ENCODE measurements at places on chromosomes 11 and 22.

DNA sequence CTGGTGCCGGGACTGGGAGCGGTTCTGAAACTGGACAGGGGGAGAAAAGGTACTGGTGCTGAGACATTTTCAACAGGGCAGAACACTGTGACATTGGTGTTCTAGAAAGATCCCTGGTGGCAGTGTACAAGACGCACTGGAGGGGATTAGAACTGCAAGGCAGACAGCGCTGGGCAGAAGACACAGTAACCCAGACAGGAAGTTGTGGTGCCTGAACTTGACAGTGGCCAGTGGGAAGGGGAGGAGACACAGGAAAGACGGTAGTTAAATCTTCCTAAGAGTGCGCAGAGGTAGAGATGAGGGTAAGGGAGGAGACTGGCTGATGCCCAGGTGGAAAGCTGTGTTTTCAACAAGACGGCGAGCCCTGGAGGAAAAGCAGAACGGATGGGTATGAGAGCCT lies 24.5 kb downstream of the FAM227A start:
- no peak for DNase-seq

DNA sequence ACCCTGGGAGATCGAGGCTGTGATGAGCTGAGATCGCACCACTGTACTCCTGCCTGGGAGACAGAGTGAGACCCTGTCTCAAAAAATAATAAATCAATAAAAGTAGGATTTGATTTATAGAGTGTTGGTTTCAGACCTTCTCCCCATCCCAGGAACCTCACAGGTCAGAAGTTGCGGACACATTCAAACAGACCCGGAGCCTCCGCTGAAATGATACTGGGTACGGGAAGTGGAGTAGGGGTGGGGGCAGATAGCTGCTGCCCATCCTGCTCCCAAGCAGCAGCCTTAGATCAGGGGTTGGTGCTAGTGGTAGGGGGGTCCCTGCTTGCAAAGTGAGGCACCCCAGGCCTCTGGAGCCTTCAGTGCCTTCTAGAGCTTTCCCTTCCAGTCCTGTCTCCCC lies 7.8 kb downstream of the PRDM11 start:
- no peak for DNase-seq

DNA sequence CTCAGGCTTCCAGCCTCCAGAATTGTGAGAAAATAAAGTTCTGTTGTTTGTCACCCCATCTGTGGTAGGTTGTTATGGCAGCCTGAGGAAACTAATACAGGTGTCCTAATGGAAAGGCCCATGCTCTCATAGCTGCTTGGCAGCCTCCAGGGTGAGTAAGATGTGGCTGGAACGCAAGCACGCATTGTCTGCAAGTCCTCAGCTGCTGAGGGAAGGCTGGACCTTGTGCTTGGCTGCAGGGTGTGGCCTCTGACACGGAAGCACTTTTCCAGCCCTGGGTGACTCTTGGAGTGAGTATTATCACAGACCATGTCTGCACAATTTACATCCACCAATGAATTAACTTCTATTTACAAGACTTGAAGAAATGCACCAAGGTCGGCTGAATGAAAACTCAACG lies 44.4 kb upstream of the BARX2 start:
- no peak for DNase-seq

DNA sequence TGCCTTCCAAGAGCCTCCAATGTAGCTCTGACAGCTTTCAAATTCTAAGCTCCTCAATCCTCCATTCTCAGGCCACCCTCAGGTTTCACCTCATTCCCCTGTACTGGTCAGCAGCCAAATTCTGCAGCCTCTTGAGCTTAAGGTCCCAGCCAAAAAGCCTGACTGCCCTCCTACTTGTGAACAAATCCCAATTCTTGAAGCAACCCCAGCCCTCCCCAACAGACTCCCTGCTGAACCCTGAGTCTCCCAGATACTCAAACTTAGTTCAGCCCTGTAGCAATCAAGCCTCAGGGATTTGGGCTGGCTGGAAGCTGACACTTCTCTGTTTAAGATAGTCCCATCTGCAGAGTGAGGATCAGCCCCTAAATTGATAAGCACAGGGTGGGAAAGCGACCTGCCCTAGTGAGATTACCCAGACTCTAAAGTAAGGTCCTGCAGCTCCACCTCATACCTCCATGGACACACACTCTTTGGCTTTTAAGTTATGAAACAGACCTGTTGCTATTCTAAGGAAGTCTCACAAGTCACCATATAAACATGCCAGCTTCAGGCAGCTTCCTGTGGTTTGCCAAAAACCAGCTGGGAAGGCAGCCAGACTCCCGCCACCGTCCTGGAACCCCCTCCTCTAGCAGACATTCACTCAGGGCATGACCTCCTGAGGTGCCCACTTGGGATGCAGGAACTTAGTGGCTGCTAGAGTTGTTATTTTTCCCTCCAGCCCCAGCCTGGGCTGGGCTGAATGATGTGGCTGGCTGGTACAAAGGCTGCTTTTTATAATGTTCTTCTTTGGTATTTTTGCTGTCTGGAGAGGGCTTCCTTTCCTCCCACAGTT lies 82.5 kb upstream of the PICALM start:
- no peak for DNase-seq

DNA sequence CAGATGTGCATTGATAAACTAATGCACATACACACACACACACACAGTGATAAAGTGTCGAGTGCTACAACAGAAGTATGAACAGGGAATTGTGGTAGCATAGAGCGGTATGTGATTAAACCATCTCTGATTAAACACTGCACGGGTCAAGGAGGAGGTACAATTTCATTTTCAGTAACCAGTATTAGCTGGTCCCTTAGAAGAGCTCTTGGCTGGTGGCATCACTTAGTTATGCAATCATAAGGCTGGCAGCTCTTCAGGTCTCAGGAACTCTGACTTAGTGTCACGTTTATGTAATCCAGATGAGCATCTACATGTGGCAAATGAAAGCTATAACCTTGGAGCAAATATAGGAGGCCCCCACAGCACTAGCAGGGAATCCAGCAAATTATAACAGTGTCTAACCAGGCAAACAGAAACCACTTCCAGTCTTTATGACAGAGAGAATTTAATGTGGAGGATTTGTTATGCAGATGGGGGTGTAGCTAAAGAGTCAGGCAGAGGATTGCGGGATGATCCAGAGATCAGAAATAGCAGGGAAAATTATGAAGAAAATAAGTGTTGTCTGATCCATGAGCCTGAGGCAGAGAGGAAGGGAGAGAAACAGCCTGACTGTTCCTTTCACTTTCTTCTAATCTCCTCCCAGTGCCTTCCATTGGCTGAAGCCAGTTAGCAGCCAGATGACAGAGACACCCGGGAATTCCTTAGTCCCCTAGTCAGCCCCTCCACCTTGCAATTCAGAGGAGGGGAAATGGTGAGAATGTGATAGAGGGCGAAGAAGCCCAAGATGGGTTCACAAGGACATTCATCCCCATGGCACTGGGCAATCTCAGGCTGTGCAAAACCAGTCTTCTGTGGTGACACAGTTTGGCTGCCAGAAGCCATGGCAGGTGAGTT lies 533.1 kb upstream of the TENM4 start:
- no peak for DNase-seq

GRCh38 chr11:83006877-83007330 lies 64.8 kb downstream of the RAB30 start:
- DNase-seq: no peak

DNA sequence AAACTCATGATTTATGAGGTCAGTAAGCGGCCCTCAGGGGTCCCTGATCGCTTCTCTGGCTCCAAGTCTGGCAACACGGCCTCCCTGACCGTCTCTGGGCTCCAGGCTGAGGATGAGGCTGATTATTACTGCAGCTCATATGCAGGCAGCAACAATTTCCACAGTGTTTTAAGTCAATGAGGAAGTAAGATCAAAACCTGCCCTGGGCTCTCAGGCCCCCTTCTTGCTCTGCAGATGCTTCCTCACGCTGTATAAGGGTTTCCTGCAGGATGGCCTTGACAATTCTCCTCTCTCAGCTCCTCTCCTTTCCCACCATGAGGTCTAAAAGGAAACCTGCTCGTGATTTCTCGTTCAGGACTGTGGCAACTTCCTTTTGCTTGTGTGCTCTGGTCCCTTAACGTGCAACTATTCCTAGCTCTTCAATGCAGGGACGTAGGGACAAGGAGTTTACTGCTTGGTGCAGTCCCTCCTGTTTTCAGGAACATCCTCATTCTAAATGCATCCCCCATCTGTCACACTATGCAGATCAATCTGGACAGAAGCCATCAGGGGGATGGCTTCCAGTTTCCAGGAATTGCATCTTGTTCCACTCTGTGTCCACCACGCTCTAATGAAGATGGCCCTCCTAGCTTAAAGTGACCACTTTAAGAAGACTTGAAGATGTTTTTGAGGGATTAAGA lies 64.3 kb upstream of the IGLL5 start:
- DNase-seq: no peak

DNA sequence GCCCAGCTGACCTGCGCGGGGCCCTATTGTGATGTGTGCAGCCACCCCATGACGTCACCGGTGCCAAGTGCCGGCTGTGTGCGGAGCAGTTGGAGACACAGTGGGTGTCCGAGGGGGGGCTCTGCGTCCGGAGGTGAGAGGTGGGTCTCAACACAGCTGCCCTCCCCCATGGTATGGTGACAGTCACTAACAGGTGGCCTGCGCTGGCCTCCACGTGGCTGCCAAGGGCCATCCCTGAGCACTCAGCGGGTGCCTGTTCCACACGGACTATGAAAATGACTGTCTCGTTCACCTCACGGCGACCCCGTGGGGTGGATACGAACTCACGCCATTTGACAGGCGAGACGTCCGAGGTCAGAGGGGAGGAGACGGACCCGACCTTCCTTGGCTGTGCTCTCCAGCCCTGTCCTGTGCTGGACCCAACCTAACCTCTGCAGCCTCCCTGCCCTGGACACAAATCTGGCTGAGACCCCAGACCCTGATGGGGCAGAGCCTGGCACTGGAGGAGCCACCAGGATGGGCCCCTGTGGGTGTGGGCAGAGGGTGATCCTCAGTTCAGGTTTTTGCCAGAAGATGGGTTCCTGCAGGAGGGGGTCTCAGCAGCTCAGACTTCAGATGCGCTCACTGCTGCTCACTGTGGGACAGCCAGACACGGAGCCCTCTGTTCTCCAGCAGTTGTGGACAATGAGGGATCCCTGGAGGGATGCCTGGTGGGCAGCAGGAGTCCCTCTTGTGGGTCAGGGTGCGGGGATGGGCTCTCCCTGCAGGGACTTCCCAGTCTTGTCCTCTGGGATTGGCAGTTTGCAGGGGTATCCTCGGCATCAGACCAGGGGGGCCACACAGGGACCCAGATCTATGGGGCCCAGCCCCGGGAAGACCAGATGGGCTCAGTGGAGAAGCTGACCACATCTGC lies 6.3 kb downstream of the HRAS start:
- DNase-seq: no peak

DNA sequence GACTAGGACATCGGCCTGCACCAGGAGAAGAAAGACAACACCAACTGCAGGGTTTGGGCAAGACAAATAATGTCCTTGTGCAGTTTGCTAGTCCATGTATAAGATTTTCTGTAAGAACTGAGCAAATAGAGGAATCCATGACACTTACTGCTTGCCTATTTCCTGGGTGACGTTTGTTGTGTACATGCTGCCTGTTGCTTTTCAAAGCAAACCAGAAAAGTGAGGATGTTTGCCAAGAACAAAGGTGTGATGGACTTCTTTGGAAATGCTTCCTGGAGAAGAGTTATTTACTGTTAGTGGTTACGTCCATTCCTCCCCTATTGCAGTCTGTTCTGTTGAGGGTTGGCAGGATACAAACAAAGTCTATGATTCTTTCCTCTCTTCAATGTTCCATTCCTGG lies 126.5 kb downstream of the CASP12 start:
- DNase-seq: no peak

DNA sequence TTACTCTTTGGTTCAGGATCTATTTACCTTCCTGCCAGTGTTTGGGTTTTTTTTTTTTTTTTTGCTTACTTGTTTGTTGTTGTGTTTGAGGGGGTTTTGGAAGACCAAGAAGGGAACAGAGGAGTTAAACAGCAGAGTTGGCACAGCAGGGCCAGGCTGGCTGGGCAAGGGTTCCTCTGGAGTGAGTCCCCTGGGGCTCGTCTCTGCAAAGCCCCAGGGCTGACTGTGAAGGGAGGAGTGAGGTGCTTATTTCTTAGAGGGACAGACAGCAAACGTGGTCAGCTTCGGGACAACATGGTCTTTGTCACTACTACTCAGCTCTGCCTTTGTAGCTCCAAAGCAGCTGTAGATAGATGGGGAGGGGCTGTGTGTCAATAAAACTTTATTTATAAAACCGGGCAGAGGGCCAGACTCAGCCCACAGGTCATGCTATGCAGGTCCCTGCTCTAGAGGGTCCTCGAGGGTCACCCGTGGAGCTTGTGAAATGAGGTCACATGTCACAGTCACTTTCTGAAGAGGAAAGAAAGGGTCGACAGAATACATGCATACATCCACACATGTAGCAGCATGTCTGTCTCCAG lies 1404.7 kb downstream of the BRD1 start:
- DNase-seq: no peak

DNA sequence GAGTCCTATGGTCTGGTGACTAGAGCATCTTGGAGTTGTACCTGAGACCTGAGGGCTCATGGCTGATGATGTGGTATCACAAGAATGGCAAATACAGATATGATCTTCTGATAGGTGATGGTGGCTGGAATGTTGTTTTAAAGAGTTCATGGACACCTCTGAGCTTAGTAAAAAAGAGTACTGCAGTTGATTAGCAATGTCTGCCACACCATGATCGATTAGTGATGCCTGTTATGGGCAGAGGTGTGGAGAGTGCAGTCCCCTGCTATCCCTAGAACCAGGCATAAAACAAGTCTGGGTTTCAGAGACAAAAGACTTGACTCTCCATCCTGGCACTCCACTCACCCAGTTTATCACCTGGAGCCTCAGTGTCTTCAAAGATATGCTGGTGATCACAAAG lies 1.4 kb upstream of the BATF2 start:
- DNase-seq: no peak

DNA sequence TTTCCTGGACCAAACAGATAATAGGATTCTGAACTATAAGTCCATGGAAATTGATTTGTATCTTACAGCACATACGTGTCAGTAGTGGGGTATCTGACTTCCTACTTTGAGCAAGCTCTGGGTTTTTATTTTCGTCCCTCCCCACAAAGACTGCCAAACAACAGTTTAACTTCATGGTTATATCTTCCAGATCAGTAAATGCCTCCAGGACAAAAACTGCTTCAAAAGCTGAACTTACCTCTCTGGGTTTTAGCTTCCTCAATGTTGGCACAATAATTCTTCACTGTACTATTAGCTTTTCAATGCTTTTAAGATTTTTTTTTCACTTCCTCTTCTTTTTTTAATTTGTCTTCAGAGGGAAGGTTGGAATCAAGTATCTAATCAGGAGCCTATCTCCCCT lies 4.2 kb upstream of the DPF2 start:
- DNase-seq: no peak

DNA sequence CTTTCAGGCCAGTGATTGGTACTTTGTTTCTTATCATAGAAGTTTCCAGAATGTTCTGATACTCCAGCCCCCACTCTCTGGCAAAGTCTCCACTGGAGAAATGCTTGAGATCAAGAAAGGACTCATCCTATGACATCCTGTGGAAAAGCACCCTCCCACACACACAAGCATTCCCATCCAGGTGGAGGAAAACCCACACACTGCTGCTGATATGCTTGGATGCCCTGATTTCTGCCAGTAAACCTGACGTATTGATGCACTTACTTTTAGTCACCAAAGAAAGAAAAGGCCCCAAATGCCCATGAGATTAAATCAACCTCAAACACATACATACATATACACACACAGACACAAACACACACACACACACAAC lies 9.2 kb upstream of the SLC5A12 start:
- DNase-seq: no peak
